ENCODE measurements at places on chromosomes 5 and 9. TPM values are rescaled to one million over a fixed set of nuclear protein-coding genes. Genes with fewer than 3 reads are reported as not detected.

Gene HTR1A
- polyA plus RNA-seq, result not detected

Gene LMAN2
- 243 TPM for polyA plus RNA-seq

Gene HAVCR2
- 5.4 TPM for polyA plus RNA-seq

Gene RETREG1
- polyA plus RNA-seq, result 129 TPM

Gene PTPA
- 15.5 TPM for polyA plus RNA-seq

Gene ACOT12
- not detected for polyA plus RNA-seq

Gene ANKRD20A1
- polyA plus RNA-seq, result not detected

Gene C9
- polyA plus RNA-seq, result not detected

Gene PCDHGA3
- 0.06 TPM for polyA plus RNA-seq

Gene SNCB
- not detected for polyA plus RNA-seq

Gene GADD45G
- 0.21 TPM for polyA plus RNA-seq

Gene SLC1A3
- not detected for polyA plus RNA-seq

Gene LHX2
- polyA plus RNA-seq, result not detected

Gene ZBTB26
- polyA plus RNA-seq, result 0.66 TPM

Gene C9orf72
- 9.7 TPM for polyA plus RNA-seq

Gene CRB2
- 0.08 TPM for polyA plus RNA-seq

Gene PCDHB10
- polyA plus RNA-seq, result not detected

Gene NUTM2F
- polyA plus RNA-seq, result not detected

Gene CTSL
- 0.87 TPM for polyA plus RNA-seq

Gene FOXD4L3
- polyA plus RNA-seq, result not detected

Gene CDH18
- polyA plus RNA-seq, result not detected

Gene MCC
- 4.6 TPM for polyA plus RNA-seq

Gene PGM5
- not detected for polyA plus RNA-seq

Gene HNRNPH1
- polyA plus RNA-seq, result 104 TPM

Gene RGS7BP
- polyA plus RNA-seq, result not detected

Gene WNT8A
- polyA plus RNA-seq, result not detected

Gene CD72
- polyA plus RNA-seq, result 1.5 TPM

Gene SLC36A3
- not detected for polyA plus RNA-seq

Gene ARHGEF39
- 0.25 TPM for polyA plus RNA-seq

Gene TEX10
- 14.8 TPM for polyA plus RNA-seq

Gene ITGA1
- 1.1 TPM for polyA plus RNA-seq

Gene GBA2
- polyA plus RNA-seq, result 22.0 TPM

Gene HMCN2
- polyA plus RNA-seq, result not detected

Gene NDST1
- polyA plus RNA-seq, result not detected

Gene RELL2
- 3.4 TPM for polyA plus RNA-seq

Gene ACTBL2
- not detected for polyA plus RNA-seq

Gene PCDHGA8
- not detected for polyA plus RNA-seq

Gene FBP2
- not detected for polyA plus RNA-seq

Gene SVEP1
- not detected for polyA plus RNA-seq

Gene SSBP2
- 43.8 TPM for polyA plus RNA-seq
